Activated T-helper 1 cell treated with anti-CD3 and anti-CD28 coated beads, Interleukin-12 subunit alpha, Interleukin-12 subunit beta, Interleukin-2, Interleukin-4 antibody, amounts not matched to agents 30 ng/mL and 10 ng/mL and 1 ng/mL, durations not matched to agents 14 hours and 24 hours and 36 hours (primary cell): ENCODE measurements at places on chromosomes 12 and 14. TPM values are rescaled to one million over a fixed set of nuclear protein-coding genes. Genes with fewer than 3 reads are reported as not detected.

DNA sequence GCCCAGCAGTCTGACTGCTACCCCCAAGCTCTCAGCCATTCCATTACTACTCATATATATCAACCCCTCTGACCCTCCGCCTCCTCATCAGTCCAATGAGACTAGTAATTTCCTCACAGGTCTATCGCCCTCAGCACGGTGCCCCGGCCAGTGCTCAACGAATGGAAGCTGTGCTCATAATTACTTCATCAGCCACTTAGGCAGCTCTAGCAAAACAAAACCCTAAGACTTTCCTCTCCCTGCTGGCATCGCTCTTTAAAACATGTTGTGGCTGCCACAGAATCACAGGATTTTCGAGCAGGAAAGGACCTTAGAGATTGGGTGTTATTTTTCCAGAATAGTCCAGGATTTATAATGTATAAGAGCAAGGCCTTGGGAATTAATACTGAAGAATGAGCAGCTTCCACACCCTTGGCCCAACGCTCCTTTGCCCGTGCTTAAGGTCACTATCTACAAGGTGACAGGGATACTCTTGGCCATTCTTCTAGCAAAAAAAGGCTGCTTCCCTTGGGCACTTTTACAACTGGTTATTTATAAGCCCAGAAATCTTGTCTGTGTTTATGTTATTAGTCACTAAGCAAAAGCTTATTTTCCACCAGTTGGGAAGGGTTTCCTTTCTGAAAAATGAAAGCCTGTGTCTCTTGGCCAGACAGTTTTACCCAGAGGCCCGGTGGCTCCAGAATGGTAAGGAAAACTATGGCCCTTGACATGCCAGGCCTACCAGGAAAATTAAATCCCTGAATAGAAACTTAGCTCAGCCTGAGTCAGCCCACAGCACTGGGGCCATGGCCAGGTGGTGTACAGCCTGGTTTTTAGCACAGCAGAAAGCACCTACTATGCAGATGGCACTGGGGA lies 47.9 kb downstream of the NUAK1 start:
- H3K36me3 ChIP-seq, result no peaks in the 10 kb centered on the region
- no peaks in the 10 kb centered on the region for H3K4me1 ChIP-seq
- no peak overlapping the region for H3K4me3 ChIP-seq
- DNase-seq, result no peak

GRCh38 chr14:67478800-67479084 lies 9.8 kb downstream of the TMEM229B start:
- peaks cover 3% of the 10 kb centered on the region for H3K36me3 ChIP-seq
- H3K27me3 ChIP-seq, result no peaks in the 10 kb centered on the region
- no peaks in the 10 kb centered on the region for H3K4me1 ChIP-seq
- H3K27ac ChIP-seq, result no peak overlapping the region
- DNase-seq, result no peak

DNA sequence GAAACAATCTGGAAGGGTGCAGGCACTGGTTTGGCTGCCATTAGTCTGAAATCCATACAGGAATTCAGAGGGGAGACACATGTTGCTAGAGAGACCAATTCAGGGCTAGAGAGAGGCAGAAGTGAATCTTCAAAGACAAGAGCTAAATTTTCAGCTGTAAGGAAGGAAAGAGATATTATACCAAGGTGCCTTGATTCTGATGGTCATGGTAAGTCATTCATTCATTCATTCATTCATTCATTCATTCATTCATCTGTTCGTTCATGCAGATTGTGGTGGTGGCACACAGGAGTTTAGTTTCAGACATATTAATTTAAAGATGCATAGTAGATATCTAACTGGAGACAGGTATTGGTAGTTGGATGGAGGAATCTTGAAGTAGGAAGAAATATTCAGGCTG lies 1493.5 kb upstream of the TMEM132C start:
- no peak overlapping the region for H3K27ac ChIP-seq
- H3K36me3 ChIP-seq, result peaks cover 11% of the 10 kb centered on the region
- peaks cover 11% of the 10 kb centered on the region for H3K4me1 ChIP-seq
- no peak overlapping the region for H3K4me3 ChIP-seq

- no peak overlapping the region for H3K27ac ChIP-seq
- peaks cover 6% of the 10 kb centered on the region for H3K27me3 ChIP-seq
- H3K4me1 ChIP-seq, result peaks cover 7% of the 10 kb centered on the region
- no peak overlapping the region for H3K4me3 ChIP-seq
- no peak for DNase-seq
These were observed 73.6 kb downstream of the SSPN start for GRCh38 chr12:26268841-26269561.

DNA sequence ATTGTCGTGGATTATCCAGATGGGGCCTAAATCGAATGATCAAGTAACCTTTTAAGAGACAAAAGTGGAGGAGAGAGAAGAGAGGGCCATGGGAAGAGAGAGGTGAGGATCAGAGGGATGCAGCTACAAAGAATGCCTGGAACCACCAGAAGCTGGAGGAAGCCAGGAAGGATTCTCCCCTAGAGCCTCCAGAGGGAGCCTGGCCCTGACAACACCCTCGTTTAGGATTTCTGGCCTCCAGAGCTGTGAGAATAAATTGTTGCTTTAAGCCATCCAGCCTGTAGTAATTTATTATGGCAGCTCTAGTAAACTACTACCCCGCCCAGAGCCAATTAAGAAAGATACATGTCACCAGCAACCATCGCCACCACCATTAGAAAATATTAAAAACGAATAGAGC lies 46.2 kb upstream of the GSC start:
- H3K27ac ChIP-seq, result no peak overlapping the region

- H3K36me3 ChIP-seq, result peaks cover 9% of the 10 kb centered on the region
- no peaks in the 10 kb centered on the region for H3K27me3 ChIP-seq
- no peak overlapping the region for H3K4me3 ChIP-seq
- H3K4me1 ChIP-seq, result peaks cover 26% of the 10 kb centered on the region
- no peak for DNase-seq
These were observed 4.5 kb downstream of the DYRK4 start for GRCh38 chr12:4566474-4566873.

DNA sequence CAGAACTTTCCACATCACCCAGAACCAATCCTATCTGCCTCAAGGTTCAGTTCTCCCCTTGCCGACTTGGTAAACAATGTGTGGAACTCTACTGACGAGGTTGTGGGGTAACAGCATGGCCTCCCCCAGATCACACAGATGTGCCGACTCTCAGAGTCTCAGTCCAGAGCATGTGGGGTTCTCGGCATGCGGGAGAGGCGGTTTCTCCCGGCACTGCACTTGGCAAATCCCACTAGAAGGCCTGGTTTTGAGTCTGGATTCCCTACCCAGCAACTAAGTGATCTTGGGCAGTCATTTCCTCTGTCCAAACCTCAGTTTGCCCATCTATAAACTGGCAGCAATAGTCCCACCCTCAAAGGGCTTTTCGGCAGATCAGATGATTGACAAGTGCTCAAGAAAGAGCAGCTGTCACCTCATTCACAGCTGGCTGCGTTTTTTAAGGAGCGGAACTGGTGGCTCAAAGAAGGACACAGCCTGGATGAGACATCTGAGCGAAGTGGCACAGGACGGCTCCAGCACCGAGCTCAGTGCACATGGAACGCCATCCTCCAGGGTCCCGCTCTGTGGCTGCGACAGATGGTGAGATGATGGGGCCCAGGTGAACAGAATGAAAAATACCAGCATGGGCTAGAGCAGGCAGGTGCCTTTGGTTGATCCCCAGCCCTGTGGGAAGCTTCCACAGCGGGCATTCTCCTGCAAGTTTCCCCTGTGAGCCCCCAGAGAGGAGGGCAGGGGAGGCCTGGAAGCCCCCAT lies 7.3 kb downstream of the TESC start:
- H3K27ac ChIP-seq, result no peak overlapping the region
- no peak for DNase-seq
- H3K36me3 ChIP-seq, result peaks cover 14% of the 10 kb centered on the region
- peaks cover 11% of the 10 kb centered on the region for H3K4me1 ChIP-seq
- no peak overlapping the region for H3K4me3 ChIP-seq
- peaks cover 2% of the 10 kb centered on the region for H3K27me3 ChIP-seq

- H3K27ac ChIP-seq, result no peak overlapping the region
- peaks cover 11% of the 10 kb centered on the region for H3K27me3 ChIP-seq
- H3K36me3 ChIP-seq, result no peaks in the 10 kb centered on the region
These were observed 9.1 kb upstream of the CARMIL3 start for GRCh38 chr14:24042746-24043145.

DNA sequence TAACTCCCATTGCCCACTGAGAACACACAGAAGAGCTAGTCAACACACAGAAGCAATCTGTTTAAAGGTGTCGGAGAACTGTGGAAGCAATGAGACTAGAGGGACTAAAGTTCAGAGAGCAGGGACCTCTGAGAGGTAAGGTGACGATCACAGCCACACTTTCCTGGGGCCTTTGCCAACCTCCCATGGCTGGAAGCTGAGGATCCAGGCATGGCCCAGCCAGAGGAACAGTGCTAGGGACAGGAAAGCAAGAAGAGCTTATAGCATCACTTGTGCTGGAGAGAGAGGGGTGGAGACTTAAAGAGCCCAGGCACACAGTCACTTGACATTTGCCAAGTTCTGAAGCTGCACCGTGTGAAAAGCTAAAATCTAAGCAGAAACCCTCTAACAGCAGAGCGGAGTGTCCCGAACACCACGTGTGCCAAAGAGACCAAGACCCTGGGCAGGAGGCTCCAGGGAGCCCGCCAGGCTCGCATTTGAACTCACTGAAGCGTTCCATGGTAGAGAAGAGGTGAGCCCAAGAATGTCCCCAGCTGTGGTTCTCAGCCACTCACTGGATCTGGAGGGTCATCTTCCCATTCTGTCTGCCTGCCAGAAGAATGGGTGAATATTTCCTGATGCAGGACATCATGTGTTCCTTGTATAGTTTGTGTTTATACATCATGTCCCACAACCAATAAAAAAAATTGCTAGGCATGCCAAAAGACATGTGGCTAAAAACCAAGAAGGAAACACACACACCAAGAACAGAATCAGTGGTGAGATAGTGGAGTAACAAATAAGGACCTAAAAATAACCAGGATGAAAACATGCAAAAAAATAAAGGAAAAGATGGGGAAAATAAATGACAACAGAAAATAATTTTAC lies 174.0 kb upstream of the C14orf180 start:
- H3K27ac ChIP-seq, result no peak overlapping the region
- no peak for DNase-seq
- peaks cover 5% of the 10 kb centered on the region for H3K27me3 ChIP-seq
- H3K4me1 ChIP-seq, result no peaks in the 10 kb centered on the region
- no peaks in the 10 kb centered on the region for H3K36me3 ChIP-seq

DNA sequence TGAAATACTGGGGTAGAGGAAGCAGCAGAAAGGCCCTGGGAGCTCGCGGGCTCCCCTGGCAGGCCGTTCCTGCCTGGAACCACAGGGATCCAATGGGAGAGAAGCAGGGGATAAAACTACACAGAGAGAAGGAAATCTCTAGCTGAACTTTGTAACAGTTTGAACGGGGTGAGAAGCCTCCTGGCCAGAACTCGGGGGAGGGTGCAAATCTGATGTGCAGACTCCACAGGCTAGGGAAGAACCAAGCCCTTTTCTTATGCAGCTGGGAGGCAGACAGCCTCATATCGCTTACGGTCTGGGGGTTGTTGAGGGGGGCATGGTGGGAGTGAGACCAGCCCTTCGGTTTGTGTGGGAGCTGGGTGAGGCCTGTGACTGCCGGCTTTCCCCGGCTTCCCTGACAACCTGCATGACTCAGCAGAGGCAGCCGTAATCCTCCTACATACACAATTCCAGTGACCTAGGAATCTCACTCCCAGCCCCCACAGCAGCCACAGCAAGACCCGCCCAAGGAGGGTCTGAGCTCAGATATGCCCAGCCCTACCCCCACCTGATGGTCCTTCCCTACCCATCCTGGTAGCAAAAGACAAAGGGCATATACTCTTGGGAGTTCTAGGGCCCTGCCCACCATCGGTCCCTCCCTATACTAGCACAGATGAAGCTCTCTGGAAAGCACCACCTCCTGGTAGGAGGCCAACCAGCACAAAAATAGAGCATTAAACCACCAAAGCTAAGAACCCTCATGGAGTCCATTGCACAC lies 143.0 kb downstream of the TMTC1 start:
- H3K4me3 ChIP-seq, result no peak overlapping the region
- DNase-seq, result no peak
- H3K27me3 ChIP-seq, result no peaks in the 10 kb centered on the region
- no peaks in the 10 kb centered on the region for H3K36me3 ChIP-seq
- no peak overlapping the region for H3K27ac ChIP-seq

- peaks cover 12% of the 10 kb centered on the region for H3K27me3 ChIP-seq
- H3K4me1 ChIP-seq, result peaks cover 7% of the 10 kb centered on the region
- DNase-seq, result no peak
- no peaks in the 10 kb centered on the region for H3K36me3 ChIP-seq
- H3K4me3 ChIP-seq, result peak overlapping the region; percentile 70
These were observed 768 bp downstream of the CEP170B start for GRCh38 chr14:104865631-104866441.

DNA sequence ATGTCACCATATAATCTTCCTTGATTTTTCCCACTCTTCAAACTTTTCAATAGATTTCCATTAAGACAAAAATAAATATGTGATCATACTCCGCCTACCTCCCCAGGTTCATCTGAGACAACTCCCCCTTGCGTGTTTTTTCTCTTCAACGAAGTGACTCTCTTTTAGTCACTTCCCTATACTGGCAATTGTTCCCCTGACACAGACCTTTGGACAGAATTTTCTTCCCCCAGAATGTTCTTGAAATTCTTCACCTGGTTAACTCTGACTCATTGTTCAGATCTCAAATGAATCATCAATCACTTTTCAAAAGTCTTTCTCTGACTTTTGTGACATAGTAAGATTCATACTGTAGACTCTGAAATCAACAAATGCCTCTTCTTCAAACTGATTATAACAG lies 727.3 kb upstream of the LMO3 start:
- H3K4me3 ChIP-seq, result no peak overlapping the region
- no peaks in the 10 kb centered on the region for H3K4me1 ChIP-seq
- H3K27ac ChIP-seq, result no peak overlapping the region
- DNase-seq, result no peak

DNA sequence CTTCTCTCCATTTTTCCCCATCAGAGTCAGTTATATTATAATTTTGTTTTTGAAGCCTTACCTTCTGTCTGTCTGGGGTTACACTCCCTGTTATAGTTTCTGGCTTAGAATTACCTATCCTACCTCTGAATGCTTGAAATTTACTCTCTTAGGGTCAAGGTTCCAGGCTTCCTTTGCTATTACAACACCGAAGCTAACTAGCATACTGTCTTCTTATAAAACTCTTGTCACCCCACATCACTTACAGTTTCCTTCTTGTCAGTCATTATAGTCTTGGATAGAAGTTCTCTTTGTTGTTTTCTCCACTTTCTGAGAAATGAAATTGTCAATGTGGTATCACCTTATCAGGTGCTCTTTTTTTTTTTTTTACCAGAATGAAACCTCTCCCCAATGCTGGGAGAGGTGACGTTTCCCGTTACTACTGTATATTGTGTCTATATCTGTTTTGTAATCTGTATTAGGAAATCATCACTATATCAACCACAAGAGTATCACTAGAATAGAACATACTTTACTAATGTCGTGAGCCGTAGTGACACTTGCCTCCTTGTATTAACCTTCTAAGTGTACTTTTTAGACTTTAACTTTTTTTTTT lies 69.2 kb upstream of the PSMA6 start:
- no peaks in the 10 kb centered on the region for H3K27me3 ChIP-seq
- no peak overlapping the region for H3K4me3 ChIP-seq
- peak overlapping the region; percentile 57 for H3K27ac ChIP-seq
- H3K36me3 ChIP-seq, result peaks cover 27% of the 10 kb centered on the region
- DNase-seq, result no peak

PLBD1 gene
- not detected in 2 replicates for total RNA-seq

NTF3 gene
- total RNA-seq, result not detected in 2 replicates

CLEC14A gene
- not detected in 2 replicates for total RNA-seq
